ENCODE measurements at places on chromosomes 16 and 17.

- no peak for DNase-seq
These were observed 5.3 kb downstream of the ST3GAL2 start for GRCh38 chr16:70433458-70434103.

DNA sequence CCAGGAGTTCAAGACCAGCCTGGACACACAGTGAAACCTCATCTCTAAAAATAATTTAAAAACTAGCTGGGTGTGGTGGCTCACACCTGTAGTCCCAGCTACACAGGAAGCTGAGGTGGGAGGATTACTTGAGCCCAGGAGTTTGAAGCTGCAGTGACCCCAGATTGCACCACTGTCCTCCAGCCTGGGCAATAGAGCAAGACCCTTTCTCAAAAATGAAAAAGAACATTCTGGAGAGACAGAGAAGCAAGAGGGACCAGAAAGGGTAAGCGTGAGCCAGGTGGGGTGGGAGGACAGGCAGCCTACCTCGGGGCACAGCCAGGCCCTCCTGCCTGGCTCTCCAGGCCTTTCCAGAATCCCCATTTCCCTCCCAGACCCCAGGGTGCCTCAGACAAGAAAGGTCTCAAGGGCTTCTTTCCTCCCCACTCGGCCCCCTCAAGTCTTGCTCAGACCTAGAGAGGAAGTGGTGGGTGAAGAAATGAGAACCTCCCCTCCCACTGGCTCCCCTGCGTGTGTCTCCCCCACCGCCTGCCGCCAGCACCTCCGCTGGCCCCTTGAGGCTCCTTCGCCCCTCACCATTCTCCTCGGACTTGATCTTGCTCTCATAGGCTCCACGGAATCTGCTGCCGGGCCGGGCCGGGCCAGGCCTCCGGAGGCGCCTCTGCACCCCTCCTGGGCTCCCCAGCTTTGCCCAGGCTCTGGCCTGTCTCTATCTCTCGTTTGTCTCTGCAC is 503 bp downstream of the C16orf54 start:
- peak; percentile 29 for DNase-seq

DNA sequence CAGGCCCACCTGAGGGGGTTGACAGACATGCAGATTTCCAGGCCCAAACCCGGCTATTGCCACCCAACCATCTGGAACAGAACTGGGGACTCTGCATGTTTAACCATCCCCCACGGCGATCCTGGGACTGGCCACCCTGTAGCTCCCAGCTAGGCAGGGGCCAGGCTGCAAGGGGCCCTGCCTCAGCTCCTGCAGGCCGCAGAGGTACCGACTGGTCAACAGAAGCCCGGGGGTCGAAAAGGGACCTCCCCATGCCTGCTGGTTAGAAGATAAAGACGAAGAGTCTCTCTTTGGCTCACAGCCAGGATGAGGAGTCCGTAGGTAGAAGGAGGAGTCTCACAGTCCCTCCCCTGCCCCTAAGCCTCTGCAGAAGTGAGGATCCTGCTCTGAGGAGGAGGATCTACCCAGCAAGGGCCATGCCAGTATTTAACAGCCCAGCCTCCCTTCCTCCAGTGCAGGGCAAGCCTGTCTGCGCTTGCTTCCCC is 223.4 kb upstream of the TNRC6C start:
- DNase-seq: peak; percentile 25

GRCh38 chr17:65029605-65030336 is 26.8 kb downstream of the GNA13 start:
- no peak for DNase-seq

- DNase-seq: no peak
These were observed 440.6 kb downstream of the HS3ST3B1 start for GRCh38 chr17:14741491-14741890.

DNA sequence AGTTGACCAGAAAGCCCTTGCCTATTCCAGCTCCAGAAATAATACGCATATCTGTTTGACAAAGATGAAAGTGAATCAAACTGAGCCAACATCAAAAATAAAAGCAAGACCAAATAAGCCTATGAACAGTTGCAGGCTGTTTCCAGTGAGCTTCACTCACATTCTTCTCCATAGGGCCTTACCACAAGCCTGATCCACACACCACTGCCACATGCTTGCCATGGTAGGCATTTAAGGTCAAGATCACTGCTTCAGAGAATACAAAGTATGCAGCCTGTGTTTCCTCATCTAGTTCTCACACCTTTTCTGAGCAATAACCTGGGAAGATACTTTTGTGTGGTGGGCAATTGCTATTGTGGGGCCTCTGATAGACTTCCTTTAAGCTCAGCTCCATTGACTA is 1060.2 kb downstream of the CDH11 start:
- no peak for DNase-seq

- peak; percentile 17 for DNase-seq
These were observed 126.8 kb downstream of the CACNG3 start for GRCh38 chr16:24382762-24383407.

- DNase-seq: no peak
These were observed at the start of gene KRT27 for GRCh38 chr17:40782450-40782849. Gene KRT27 (minus strand): TSS chr17:40782550. CDS start chr17:40782493, 57 bp downstream.

- DNase-seq: no peak
These were observed 8.7 kb downstream of the GGNBP2 start for GRCh38 chr17:36553459-36553858.

DNA sequence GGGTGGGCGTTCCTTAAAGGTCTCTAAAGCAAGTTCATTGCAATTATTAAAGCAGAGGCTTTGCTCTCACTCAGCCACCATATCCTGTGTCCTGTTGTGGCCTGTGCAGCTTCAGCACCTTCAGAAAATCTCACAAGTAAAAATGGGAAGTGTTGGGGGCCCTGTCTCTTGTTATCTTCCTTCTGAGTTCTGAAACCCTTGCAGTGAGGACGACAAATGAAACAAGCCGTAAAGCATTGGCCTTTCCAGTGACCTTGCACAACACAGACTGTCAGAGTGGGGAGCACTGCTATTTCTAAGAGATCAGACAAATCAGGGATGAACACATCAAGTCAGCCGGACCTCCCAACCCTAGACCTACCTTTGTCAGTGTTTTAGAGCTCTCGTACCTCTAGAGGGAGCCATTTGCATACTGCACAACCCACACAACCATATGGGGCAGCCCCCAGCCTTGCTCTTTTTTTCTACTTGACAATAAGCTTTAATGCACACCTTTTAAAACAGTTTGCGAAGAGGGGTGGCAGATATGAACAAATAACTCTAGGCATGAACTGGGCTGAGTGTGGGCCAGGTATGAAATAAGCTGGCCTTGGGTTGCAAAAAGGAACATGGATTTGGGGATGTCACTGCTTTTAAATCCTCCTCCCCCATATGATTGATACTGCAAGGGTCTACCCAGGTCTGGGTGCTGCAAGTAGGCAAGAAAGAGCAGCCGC is 89.8 kb downstream of the KATNIP start:
- DNase-seq: peak; percentile 77

- peak; percentile 57 for DNase-seq
These were observed 40.6 kb downstream of the MIS12 start for GRCh38 chr17:5526821-5527598.

DNA sequence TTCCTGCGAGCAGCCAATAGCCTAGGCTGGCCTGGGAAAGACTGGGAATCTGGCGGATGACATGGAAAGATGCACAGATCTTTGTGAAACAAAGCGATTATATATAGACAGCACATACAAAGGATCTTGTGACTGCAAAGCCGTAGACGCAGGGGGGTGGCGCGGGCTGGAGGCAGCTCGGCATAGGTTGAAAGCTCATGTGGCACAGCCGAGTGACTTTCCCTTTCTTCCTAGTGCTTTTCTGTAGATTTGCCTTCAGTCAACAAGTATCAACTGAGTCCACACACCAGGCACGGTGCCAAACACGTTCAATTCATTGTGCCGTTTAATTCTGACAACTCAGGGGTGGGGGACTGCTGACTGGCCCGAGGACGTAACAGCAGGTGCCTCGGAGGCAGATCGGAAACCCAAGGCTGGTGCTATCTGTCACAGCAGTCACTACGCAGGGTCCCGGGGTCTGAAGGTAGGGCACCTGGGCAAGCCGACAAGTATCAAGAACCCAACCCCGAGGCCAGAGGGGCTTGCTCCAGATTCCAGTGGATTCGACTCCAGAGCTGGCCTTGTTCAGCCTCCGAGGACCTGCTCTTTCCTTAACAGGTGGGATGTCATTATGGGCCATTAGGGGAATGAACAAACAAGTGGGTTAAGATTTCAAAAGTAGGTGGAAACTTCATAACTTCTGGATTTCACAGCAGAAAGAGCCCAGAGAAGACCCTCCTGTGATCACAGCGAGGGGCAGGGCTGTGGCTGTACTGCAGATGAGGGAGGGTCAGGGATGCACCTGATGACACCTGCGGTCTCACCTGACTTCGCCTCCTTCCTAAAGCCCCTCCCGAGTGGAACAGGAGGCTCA is 5.9 kb downstream of the PAM16 start:
- DNase-seq: no peak

DNA sequence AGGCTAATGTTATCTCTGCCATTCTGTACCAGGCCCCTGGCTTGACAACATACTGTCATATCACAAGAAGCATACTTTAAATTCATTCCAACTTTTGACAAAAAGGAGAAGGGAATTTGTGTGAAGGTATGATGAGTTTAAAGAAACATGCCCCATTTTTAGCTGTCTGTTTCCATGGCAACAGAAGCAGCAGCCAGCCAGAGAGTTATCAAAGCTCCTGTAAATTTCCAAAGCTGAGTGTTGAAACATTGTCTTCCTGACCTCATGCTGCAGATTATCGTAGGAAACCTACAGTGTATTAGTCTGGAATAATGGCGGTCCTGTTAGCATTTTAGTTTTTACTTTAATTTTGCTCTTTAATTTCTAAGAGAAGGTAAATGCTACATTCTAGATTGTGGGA is 124.9 kb downstream of the MRTFB start:
- DNase-seq: no peak
